ENCODE measurements at places on chromosomes 2 and 18.

DNA sequence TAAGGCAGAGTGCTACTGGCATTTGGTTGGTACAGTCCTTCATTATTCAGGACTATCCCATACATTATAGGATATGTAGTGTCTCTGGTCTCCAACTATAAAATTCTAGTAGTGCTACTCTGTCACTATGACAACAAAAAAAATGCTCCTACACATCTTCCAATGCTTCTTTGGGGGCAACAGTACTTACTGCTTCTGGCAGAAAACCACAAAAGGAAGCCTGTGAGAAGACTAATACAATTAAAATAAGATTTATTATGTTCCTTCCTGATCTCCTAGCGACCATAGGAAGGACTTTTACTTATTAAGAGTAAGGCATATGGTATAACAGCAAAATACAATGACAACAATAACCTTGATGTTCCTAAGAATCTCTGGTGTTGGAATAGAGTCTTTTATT, 48.4 kb upstream of the CPO start:
- DNase-seq = no peak

DNA sequence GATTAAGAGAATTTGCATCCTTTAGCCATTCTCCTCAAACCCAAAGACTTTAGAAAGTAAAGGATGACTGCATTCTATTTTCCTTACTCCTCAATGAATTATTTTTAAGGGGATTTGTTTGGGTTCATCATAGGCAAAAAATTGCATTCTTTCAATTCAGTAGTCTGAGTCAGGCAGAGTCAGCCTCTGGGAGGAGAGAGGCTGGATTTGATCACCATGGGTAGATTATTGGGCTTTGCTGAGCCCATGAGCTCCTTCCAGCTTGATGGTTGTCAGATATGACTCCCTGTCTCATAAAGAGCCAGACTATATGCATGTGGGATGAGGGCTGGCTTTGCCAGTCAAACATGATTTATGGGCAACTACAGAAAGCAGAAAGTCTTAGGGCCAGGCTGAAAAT, 101.2 kb downstream of the KCNS3 start:
- no peak for DNase-seq

DNA sequence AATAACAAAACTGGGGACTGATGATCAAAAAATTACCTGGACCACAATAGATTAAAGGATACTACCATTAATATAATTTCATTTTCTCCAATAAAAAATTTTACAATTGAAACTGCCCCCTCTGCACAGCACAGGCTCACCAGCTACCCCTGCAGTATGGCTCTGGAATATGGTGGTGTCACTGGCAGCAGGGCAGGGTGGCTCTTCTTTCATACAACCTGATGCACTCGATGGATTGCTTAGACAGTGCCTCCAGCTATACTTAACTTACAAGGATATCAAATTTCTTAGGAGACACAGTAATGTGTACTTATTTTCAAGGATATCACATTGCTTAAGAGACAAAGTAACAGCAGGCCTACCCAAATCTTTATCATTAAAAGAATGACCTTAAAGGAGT, 124.0 kb downstream of the PRELID3A start:
- DNase-seq = no peak

DNA sequence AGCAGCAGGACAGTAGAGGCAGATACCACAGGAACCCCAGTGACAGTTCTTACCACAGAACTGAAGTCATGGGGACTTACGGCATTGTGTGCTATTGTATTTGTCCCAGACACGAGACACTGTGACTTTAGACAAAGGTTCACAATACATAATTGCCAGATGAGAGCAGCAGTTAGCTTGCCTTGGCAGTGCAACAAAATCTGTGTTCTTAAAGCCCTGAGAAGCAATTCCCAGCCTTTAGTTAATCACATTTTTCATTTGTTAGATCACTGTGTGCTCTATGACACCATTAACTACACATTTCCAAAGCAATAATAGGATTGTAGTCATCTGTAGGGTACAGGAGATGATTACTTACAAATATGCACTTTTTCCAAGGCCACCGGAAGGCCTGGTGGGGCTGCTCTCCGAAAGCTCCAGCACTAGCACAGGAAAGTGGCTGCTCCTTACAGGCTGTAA, 97.5 kb upstream of the LDLRAD4 start:
- no peak for DNase-seq

GRCh38 chr18:13573750-13574149, 152.6 kb downstream of the FAM210A start:
- DNase-seq = no peak

- DNase-seq = no peak
Observed at GRCh38 chr18:5455674-5456073, 88.1 kb downstream of the EPB41L3 start.

GRCh38 chr2:61135510-61135909, 26.5 kb upstream of the C2orf74 start:
- DNase-seq = peak; percentile 8

DNA sequence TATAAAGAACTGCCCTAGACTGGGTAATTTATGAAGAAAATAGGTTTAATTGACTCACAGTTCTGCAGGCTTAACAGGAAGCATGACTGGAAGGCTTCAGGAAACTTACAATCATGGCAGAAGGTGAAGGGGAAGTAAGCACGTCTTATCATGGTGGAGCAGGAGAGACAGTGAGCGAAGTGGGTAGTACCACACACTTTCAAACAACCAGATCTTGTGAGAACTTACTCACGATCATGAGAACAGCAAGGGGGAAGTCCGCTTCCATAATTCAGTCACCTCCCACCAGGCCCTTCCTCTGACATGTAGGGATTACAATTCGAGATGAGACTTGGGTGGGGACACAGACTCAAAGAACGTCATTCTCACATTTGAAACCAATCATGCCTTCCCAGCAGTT, 260.1 kb upstream of the FAM98A start:
- peak; percentile 94 for DNase-seq

DNA sequence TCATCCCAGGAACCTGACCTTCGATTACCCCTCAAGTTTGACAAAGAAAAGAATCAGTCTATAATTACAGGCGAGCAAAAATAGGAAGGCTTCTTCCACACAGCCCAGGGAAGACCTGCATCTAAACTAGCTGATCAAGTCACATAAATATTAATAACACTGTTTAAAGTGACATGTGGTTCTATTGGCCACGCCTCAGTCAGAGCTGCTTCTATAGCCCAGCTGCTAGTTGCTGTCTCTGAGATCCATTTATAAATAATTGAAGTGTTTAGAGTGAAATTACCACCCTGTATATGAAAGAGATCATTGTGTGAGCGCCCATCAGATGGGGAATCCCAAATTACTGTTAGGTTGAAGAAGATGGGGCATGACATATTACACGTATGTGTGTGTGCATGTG, 426.0 kb downstream of the CDH2 start:
- no peak for DNase-seq

GRCh38 chr18:37668971-37669747, 103.6 kb upstream of the CELF4 start:
- no peak for DNase-seq

GRCh38 chr2:65917986-65918385, 485.6 kb upstream of the SPRED2 start:
- no peak for DNase-seq

- DNase-seq = no peak
Observed at GRCh38 chr2:169509298-169509885, at the start of gene KLHL41. KLHL41 (plus strand) TSS chr2:169509702; CDS start chr2:169509779, 77 bp downstream.

GRCh38 chr2:197982565-197982964, 178.2 kb downstream of the PLCL1 start:
- DNase-seq = no peak

- DNase-seq = no peak
Observed at GRCh38 chr2:230713331-230714135, 891 bp downstream of the CAB39 start.

DNA sequence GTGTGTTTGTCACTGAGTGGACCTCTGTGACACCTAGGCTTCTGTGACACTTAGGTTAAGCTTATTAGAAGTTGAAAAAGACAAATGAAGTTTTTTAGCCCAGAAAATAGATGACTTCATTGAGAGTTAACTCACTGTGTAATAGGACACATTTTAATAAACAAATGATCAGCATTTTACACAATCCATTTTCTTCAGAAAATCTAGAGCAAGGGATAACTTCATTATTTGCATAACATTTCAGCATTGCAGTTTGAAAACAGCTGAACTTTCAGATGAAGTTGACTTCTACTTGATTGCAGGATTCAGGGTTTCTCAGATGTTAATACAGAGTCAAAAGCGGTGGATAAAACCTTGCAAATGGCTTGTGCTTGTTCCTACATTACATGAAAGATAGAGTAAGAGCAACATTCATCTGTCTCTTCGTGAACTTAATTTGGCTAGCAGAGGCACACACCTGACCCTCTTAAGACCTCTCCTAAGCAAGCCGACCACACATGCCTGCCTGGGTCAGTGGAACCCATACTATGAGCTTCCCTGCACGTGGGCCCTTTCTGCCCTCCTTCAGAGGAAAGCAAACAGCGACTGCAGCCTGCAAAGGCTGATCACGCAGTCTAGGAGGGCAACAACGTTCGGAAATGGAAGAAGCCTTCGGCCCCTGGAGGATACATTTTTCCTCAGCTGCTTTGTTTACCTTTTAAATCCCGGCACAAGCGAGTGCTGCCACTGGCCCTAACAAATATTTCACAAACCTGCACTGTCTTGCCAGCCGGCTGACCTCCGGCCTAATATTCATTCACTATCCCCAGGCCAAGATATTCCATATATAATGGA, 16.6 kb downstream of the ITGB1BP1 start:
- no peak for DNase-seq

- no peak for DNase-seq
Observed at GRCh38 chr2:238121511-238122286, 16.8 kb upstream of the KLHL30 start.

DNA sequence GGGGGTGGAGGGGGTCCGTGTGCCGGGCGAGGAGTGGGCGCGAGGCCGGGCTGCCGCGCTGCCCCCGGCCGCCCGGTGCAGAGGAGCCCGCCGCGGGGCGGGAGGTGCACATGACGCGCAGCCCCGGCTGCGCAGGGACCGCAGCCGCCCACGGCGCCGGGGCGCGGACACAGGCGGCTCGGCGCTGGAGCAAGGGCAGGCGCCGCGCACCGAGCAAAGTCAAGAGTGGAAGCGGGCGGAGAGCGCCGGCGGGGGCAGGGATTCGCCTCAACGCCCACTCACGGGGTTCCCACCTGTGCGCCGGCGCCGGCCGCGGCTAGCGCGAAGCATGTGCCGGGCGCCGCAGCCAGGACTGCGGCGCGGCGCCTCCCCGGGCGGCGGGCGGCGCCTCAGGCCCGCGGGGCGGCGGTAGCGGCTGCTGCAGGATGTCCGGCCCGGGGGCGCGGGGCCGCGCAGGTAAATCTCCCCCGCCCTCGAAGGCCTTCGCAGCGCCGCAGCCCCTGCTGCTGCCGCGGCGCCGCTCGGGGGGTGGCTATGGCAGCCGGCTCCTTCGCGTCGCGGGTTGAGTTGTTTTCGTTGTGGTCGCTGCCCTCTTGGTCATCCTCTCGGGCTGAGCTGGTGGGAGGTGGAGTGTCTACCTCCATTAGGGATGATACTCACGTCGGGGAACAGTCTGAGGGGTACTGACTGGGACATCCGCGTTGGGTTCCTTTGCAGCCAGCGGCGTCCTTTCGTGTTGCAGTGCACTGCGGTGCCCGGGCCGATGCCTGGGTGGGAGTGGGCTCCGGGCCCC, 216.3 kb upstream of the DTNA start:
- DNase-seq = no peak

DNA sequence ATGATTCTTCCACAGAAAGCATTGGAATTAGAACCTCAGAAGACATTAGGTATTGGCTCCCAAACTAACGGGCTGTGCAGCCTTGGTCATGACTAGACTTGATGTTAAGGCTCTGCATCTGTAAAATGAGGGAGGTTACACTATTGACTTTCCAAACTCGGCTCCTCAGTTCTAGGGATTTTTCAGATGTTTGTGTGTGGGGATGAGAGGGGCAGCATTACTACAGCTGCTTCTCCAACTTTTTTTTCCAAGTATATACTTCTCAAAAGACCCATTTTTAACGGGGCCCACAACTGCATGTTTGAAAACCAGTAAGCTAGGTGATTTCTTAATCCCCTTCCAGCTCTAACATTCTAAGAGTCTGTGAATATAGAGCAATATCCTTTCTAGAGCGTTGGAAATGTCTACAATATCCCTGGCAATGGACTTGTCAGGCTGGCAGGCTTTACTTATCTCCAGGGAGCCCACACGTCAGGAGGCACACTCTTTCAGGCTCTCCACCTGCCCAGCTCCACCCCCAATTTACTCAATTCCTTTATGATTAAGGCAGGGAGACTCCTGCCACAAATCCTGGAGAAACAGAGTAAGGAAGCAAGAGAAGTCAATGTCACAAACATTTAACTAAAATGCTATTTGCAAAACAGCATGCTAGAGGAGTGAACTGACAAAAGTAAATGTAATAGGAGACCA, 844 bp upstream of the MPV17 start:
- no peak for DNase-seq

GRCh38 chr2:98412751-98413458, 31.8 kb upstream of the INPP4A start:
- peak; percentile 25 for DNase-seq

GRCh38 chr2:216015722-216016464, 2.5 kb upstream of the MREG start:
- DNase-seq = no peak

- DNase-seq = no peak
Observed at GRCh38 chr18:47204908-47205522, 28.9 kb upstream of the IER3IP1 start.

- DNase-seq = no peak
Observed at GRCh38 chr2:125455110-125455509, 1200.8 kb upstream of the GYPC start.

DNA sequence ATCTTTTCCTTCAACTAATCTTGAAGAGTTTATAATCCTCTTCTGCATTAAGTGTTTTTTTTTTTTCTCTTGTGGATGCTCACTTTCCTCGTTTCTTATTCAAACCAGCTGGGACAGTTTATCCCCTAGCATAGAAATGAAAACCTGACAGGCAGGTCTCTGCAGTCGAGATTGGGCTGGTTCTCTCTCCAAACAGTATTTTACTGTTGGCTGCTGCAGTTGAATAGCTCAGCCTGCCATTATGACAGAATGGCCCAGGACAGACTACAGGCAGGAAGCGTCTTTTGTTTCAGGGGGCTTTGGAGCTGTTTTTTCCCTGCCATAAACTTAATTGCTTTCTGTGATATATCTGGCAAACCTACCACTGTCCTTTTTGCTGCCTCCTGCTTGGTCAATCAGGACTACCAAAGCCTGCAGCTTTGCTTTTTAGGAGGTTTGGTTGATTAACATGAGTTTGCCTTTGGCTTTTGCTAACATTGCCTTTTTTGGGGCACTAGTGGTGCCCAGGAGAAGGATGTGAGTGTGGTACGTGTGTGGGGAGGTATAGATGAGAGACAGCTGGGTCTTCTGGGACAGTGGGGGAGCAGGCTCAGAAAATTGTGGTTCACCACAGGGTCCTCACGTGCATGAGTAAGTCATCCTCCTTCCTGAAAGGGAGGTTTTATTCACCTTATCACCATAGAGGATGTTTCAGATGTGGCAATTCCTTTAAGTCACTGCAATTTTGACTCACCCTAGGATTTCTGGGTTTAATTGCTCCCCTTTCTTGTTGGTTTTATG, 128.7 kb downstream of the LYPD6B start:
- no peak for DNase-seq

DNA sequence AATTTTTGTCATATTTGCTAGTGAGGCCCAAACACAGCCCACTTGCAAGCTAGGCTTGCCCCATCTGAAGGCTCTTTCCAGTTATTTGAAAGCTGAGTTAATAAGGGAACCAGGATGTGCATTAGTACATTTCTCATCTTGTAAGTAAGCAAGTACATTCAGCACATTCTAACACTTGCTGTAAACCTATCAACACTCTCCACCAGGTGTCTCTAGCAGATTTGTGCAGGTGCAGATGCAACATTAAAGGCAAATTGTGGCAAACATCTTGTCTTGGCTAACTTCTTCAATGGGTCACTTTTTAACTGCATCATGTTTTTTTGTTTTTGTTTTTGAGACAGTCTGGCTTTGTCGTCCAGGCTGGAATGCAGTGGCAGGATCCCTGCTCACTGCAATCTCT, 25.3 kb upstream of the MFSD6 start:
- DNase-seq = no peak

Measured in CMK (cell line).